ENCODE measurements at places on chromosomes 1 and 21.

GRCh38 chr1:117810553-117810952 is 118.9 kb downstream of the GDAP2 start:
- no peak for DNase-seq

- DNase-seq = peak; percentile 50
Measured at GRCh38 chr21:33901412-33902288, 14.0 kb downstream of the ATP5PO start.

DNA sequence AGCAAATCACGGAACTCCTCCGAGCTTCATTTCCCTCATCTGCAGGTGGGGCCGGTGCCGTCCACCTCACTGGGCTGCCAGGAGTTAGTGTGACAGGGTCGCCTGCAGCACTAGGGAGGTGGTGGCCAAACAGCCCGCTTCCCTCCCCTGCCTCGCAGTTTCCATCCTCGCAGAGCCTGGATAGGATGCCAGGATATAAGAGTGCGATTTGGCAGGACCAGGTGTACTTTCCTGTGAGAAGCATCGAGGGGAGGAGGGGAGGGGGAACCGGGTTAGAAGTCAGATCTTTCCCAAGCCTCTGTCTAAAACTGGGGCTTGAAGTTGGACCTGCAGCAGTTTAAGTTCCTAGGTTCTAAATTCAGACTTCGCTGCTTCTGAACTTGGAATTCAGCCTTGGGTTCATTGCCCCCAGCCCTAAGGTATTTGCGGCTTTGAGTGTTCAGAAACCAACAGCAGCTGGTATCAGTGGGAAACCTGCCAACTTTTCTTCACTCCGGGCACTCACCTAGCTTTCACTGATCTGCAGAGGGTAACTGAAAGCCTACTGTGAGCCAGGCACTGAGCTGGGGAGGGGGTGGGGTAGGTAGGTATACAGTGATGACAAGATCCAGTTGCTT is 1.7 kb upstream of the JUN start:
- DNase-seq = no peak

DNA sequence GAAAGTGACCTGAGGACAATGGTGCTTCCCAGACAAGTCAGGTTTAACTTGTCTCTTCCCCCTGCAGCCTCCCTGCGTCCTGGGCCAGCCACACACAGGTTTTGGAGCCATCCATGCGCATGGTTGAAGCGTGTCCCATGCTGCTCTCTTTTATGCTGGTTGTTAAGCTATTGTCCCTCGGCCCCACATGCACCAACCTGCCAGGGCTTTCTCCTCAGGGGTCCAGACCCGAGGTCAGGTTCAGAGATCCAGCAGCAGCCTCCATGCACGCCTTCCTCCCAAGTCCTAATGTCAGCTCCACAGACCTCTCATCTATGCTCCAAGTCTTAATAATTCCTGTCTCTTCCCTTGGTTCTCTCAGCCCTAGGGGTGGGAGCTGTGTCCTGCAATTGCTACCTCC is 1.6 kb downstream of the ABCA4 start:
- DNase-seq = no peak

- DNase-seq = peak; percentile 44
Measured at GRCh38 chr1:92817986-92818764, 13.7 kb upstream of the RPL5 start.

DNA sequence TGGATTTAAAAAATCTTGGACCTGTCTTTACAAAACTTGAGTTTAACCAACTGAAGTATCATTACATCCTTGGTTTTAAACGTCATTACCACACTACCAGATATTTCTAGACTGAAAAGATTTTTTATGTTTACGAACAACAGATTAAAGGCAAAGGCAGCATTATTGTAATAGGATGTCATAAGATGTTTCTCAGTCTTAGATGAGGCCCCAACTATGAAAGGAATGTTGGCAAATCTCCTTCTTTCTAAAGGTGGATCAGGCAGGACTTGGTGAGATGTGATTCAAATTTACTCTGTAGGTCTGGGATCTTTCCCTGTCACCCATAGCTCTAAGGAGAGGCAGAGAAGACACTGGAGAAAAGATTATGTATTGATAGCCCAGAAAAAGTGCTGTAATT is 417.9 kb downstream of the PTBP2 start:
- DNase-seq = no peak

- DNase-seq = no peak
Measured at GRCh38 chr1:204455063-204455830, 39.4 kb downstream of the PIK3C2B start.
